Occipital lobe (tissue), 3 donors: ENCODE measurements at places on chromosomes 4 and X. TPM values are rescaled to one million over a fixed set of nuclear protein-coding genes. Genes with fewer than 3 reads are reported as not detected.

- DNase-seq = peak; percentile 55
Observed at GRCh38 chr4:6446538-6447451, 25.6 kb downstream of the PPP2R2C start.

GRCh38 chr4:81606801-81607501 lies 135.2 kb upstream of the RASGEF1B start:
- DNase-seq = no peak

Gene PPARGC1A
- total RNA-seq = 5.5 TPM

GRCh38 chrX:140821280-140821679 lies 111.7 kb downstream of the LINC00632 start:
- no peak for DNase-seq

Gene CSAG3
- not detected for total RNA-seq
